Lower leg skin (tissue), 4 donors: ENCODE measurements at places on chromosomes 3 and 15. TPM values are rescaled to one million over a fixed set of nuclear protein-coding genes. Genes with fewer than 3 reads are reported as not detected.

KCNH8 gene
- total RNA-seq, result 0.59 TPM

NR1I2 gene
- not detected for total RNA-seq

WWTR1 gene
- 55.3 TPM for total RNA-seq

CPB1 gene
- total RNA-seq, result 12.0 TPM

ANKDD1A gene
- 1.3 TPM for total RNA-seq

SH3GL3 gene
- 0.97 TPM for total RNA-seq

GABRB3 gene
- total RNA-seq, result 1.2 TPM

FAM107A gene
- 9.2 TPM for total RNA-seq

ARL8B gene
- total RNA-seq, result 90.5 TPM

RUBCN gene
- total RNA-seq, result 34.0 TPM
